ENCODE measurements at places on chromosomes 2 and 18.

DNA sequence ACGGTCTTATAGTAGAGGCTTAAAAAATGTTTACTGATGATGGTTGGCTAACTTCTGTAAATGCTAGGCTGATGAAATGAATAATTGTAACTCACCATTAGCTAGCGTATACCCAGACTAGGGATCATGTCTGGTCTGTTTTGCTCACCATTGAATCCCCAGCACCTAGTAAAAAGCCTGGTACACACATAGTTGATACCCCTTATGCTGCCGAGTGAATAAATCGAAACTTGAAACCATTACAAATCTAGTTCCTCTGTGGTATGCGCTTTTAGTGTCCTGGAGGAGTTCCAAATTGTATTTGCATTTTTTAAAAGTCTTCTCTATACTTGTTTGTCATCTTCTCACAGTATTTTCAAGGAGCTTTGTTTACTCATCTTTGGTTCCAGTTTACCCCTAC lies 1.3 kb downstream of the TAF1B start:
- no peak for DNase-seq

DNA sequence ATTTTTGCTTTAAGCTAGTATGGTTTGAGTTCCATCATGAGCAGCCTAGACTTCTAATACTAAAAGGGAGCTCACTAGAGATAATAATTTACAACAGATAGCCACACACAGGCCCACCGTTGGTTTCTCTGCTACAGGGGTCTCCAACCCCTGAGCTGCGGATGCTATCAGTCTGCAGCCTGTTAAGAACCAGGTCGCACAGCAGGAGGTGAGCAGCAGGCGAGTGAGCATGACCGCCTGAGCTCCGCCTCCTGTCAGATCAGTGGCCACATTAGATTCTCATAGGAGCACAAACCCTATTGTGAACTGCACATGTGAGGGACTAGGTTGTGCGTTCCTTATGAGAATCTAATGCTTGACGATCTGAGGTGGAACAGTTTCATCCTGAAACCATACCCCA lies 150.6 kb downstream of the HRH4 start:
- DNase-seq: no peak

GRCh38 chr2:220619525-220620220 lies 952.4 kb downstream of the EPHA4 start:
- no peak for DNase-seq

DNA sequence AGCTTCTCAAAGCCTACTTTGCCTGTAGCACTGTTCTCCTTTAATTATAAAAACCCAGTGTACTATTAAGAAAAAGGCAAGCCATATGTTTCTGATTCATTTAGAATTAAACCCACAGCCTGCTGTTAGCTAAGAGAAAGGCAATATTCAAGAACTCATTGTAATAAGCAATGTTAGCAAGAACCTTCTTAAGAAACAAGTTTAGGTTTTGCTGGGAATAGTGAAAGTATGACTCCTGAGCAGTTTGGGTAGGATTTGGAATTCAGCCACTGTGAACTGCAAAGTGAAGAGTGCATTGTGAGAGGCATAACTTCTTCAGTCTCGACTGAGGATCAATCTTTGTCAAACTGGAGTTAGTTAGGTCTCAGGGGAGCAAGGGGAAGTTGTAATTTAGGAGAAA lies 206.5 kb upstream of the NT5C1B start:
- DNase-seq: no peak

GRCh38 chr18:47050468-47050867 lies 15.0 kb upstream of the ELOA2 start:
- DNase-seq: no peak

All from activated naive CD4-positive, alpha-beta T cell (primary cell).